ENCODE measurements at places on chromosomes 3 and 15.

GRCh38 chr15:48888836-48889235, 10.9 kb downstream of the EID1 start:
- no peak for DNase-seq

DNA sequence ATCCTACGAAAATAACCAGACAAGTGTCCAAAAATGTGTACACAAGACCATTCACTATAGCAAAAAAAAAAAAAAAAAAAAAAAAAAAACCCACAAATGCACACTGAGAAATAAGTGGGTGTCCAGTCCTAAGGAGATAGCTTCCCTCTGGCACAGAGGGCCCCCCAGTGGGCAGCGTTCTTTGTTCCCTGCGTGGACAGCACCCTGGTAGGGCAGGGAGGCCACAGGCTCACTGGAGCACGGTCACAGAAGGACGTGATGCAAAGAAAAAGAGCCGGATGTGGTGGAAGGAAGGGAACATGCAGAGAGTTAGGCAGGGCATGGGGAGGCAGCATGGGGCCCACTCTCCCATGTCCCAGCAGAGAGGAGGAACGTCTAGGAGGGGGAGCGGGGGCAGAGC, 210.7 kb upstream of the NSMCE3 start:
- no peak for DNase-seq

- no peak for DNase-seq
Measured at GRCh38 chr15:68704496-68705021, 116.1 kb downstream of the ANP32A start.

DNA sequence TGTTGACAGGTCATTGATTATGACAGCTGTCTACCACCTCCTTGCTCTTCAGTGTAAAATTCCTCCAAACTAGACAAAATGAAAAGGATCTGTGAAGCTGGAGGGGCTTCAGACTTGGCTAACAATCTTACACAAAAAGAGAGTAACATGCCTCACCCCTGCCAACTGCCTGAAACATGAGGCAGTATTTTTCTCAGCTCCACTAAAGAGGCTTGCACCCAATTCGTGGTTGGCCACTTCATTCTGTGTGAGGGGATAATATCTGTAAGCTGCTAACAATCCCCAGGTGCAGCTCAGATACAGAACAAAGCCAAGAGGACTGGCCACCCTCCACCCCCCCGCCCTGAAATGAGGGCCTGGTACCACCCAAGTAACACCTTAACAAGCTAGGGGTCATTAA, 2.8 kb downstream of the MB21D2 start:
- DNase-seq = no peak

DNA sequence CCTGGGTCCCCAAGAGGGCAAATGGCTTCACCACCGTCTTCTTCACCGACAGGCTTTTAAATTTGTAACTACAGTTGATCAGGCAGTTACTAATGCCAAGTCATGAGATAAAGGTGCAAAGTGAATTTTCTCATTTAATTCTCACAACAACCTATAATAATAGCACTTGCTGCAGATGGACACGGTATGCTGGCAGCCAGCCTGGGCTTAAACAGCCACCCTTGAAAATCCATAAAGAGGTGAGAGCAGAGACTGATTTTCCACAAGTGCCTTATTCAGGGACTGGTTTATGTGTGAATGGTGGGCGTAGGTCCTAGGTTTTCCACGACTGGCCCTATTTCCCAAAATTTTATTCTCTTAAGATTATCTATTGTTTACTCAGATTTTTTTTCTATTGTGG, 117.8 kb downstream of the RAB11A start:
- DNase-seq = no peak

DNA sequence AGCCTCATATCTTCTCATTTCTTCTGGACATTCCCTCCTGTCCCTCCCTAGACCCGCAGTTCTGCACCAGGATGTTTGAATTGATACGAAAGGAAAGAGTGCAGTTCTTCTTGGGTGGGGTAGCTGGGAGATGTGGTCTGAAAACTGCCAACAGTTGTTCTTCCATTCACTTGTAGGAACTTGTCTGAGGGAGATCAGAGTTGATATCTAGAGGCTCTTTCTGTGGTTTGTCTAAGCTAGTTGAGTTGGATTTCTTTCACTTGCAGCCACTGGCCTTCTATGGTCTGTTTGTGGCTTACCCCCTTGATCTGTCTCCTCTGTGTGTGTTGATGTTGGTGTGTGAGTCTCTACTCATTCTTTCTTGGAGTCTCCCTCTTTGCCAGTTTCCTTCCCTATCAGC, 42.5 kb upstream of the PIK3CB start:
- DNase-seq = no peak

DNA sequence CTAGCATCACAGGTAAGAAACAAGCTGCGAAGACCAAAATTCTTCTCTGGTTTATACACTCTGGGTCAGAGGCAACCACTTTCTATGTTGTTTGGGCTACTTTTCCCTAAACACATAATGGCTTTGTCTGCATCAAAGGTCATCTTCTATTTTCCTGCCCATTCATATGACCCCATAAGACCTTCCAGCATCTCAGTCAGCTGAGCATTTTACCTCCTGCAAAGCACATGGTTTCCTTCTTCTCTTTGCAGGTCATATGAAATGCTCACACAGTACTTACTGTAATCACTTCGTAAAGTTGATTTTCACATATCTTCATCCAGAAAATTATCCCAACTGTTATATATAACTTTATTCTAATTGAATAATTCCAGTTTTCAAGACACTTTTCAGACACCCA, 34.8 kb downstream of the LIPC start:
- no peak for DNase-seq

GRCh38 chr15:62559381-62559733, 394.3 kb upstream of the C2CD4B start:
- DNase-seq = no peak

- no peak for DNase-seq
Measured at GRCh38 chr3:62100282-62100989, 272.9 kb downstream of the FEZF2 start.

DNA sequence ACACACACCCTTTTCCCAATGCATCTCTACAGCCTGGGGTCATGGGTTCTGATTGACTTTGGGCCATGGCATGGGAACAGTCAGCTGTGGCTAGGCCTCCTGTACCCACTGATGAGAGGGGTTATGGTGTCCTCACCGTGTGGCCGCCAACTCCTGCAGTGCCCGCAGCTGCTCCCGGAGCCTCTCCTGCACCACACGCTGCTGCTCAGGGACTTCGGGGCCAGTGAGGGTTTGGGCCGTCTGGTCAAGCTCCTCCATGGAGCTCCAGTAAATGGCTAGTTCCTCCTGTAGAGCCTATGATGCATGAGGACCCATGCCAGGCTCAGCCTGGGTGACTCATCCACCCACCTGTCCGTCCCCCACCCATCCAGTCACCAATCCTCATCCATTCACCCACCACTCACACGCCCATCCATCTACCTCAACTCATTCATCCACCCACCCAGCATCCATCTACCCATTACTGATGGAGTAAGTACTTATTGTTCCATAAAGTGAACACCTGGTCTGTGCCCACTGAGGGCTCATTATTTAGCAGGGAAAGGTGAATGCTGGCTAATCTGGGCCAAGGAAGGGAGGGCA, 21.6 kb downstream of the SPTBN5 start:
- no peak for DNase-seq

- DNase-seq = peak; percentile 93
Measured at GRCh38 chr3:16177962-16178627, 3.6 kb downstream of the GALNT15 start.

GRCh38 chr15:95247071-95247984, 1016.0 kb downstream of the MCTP2 start:
- no peak for DNase-seq

- no peak for DNase-seq
Measured at GRCh38 chr3:170346481-170347392, 10.8 kb upstream of the SKIL start.

DNA sequence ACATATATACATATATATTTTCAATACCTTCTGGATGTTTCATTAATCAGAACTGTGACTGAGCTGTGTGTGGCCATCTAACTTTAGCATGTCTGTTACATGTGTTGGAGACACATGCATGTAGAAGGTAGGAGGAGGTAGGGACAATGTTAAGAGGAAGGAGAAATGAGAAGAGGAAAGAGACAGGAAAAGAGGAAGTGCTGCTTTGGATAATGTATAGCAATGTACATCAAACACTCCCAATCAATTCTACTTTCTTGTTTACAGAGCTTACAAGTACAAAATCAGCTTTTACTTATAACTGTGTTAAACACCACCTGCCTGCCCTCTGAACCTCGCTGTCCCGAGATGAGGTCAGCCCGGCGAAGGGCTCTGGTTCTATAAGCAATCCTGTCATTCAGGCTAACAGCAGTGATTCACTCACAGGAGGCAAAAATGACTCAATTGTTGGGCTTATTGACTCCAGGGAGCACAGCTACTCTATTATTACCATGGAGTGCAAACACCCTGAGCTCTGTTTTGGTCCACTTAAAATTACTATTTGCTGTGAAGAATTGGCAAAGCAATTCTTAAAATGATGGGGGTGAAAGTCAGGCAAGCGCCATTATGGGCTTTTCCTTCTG, 188.9 kb downstream of the MEIS2 start:
- DNase-seq = peak; percentile 37

- peak; percentile 60 for DNase-seq
Measured at GRCh38 chr3:50212502-50212901, 7.4 kb downstream of the SLC38A3 start.

DNA sequence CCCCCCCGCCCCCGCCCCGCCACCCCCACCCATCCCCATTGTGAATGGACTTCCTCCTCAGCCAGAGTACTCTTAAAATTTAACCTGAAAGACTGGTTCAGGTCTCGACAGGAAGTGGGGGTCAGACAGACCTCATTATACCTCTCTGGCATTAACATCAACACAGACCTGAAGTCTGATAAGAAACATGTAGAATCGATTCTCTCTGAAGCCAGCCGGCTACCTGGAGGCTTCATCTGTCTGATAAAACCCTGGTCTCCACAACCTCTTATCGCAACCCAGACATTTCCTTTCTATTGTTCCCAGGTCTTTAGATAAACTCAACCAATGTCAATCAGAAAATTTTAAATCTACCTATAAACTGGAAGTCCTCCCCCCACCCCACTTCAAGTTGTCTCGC, 42.6 kb downstream of the SLCO2A1 start:
- DNase-seq = no peak

DNA sequence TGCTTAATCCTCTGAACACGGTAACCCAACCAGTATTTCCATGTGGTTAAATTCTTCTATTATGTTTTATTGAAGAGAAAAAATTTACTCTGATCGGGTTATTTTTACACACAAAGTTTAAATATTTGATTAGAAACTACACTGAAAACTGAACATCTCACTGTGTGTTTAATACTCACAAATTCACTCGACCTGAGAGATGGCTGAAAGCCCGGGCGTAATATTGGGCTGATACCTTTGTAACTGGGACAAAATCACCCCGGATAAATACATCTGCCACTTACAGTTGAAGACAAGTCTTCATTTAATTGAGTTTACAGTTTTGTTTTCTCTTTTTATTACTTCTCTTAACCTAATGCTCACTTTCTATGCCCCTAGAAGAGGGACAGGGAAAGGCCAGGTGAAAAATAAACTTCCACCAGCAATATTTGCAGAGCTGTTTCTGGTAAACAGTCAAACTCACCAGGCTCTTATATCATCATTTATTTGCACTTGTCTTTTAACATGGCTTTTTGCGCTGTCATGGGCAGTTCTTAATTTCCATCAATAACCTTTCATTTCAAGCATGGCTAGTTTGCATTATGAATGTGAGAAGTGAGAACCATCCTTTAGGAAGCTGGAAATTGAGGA, 145.6 kb upstream of the TMCO5A start:
- no peak for DNase-seq
